ENCODE measurements at places on chromosomes 3 and 15. TPM values are rescaled to one million over a fixed set of nuclear protein-coding genes. Genes with fewer than 3 reads are reported as not detected.
A peak's percentile ranks its signal among the peaks of the same experiment; 100 is the strongest.

PATL2 gene
- total RNA-seq: 50.8 TPM

CRBN gene
- total RNA-seq: 62.9 TPM

TRAT1 gene
- total RNA-seq: 25.9 TPM

GOLGA6C gene
- 0.34 TPM for total RNA-seq

DNAH1 gene
- total RNA-seq: 31.4 TPM

THSD4 gene
- total RNA-seq: not detected

GRCh38 chr15:85749261-85750151, 45.2 kb downstream of the KLHL25 start:
- no peak overlapping the region for H3K4me3 ChIP-seq
- no peak for DNase-seq
- H3K4me1 ChIP-seq: peaks cover 18% of the 10 kb centered on the region

GRCh38 chr3:196792771-196793170, 53.1 kb downstream of the PAK2 start:
- H3K27ac ChIP-seq: no peak overlapping the region
- no peak for DNase-seq
- H3K4me3 ChIP-seq: no peak overlapping the region
- H3K36me3 ChIP-seq: peaks cover 16% of the 10 kb centered on the region
- H3K4me1 ChIP-seq: peaks cover 9% of the 10 kb centered on the region
- no peaks in the 10 kb centered on the region for H3K27me3 ChIP-seq

DNA sequence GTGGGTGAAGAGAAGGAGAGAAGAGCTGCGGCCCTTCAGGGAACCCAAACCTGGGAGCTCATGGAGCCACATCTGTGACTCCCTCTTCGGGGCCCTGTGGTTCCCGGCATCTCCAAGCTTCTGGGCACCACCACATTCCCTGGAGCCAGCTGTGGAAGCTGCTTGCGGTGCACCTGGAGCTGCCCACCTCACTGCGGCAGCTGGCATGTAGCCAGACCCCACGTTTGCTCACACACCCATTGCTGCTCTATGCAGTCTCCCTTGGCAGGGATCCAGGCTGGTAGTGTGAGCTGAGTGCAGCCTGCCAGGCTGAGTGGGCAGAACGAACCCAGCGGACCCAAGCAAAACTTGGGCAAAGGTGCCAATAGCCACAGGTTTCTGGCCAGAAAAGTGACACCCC, 16.8 kb upstream of the PLA2G4E start:
- no peaks in the 10 kb centered on the region for H3K27me3 ChIP-seq
- no peak overlapping the region for H3K27ac ChIP-seq
- no peak overlapping the region for H3K4me3 ChIP-seq
- no peaks in the 10 kb centered on the region for H3K36me3 ChIP-seq
- DNase-seq: no peak
- H3K4me1 ChIP-seq: peaks cover 19% of the 10 kb centered on the region

GRCh38 chr3:44436181-44436580, 41.3 kb downstream of the ZNF445 start:
- H3K36me3 ChIP-seq: peaks cover 5% of the 10 kb centered on the region
- no peaks in the 10 kb centered on the region for H3K27me3 ChIP-seq
- no peak overlapping the region for H3K27ac ChIP-seq

GRCh38 chr3:186751480-186751879, 31.9 kb upstream of the EIF4A2 start:
- H3K27me3 ChIP-seq: peaks cover 4% of the 10 kb centered on the region
- H3K36me3 ChIP-seq: no peaks in the 10 kb centered on the region
- DNase-seq: no peak
- H3K4me3 ChIP-seq: no peak overlapping the region
- peaks cover 17% of the 10 kb centered on the region for H3K4me1 ChIP-seq
- no peak overlapping the region for H3K27ac ChIP-seq

DNA sequence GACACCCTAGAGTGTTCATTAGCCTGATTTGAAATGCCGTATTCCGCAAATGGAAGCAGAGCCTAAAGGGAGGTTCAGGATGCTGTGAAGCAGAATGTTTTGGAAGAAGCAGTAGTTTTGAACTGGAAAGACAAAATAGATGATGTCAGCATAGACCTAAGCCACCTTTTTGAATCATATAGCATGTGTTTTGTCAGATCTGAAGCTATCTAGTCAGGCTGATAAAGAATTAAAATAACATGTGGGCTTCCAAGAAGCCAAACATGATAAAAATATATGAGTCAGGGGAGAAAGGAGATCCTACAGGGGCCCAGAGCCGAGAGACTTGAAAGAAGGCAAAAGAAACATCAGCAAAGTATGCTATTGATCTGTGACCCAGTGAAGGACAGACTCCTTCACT, 47.2 kb upstream of the RASA2 start:
- H3K4me1 ChIP-seq: peaks cover 38% of the 10 kb centered on the region
- no peak for DNase-seq
- H3K4me3 ChIP-seq: peak overlapping the region; percentile 6
- H3K27ac ChIP-seq: peak overlapping the region; percentile 95

- H3K4me1 ChIP-seq: peaks cover 18% of the 10 kb centered on the region
- no peak overlapping the region for H3K4me3 ChIP-seq
- peaks cover 2% of the 10 kb centered on the region for H3K36me3 ChIP-seq
- no peak for DNase-seq
Measured at GRCh38 chr3:196706731-196707130, 5.3 kb downstream of the CEP19 start.

GRCh38 chr3:158783051-158783450, 18.8 kb upstream of the MFSD1 start:
- H3K27me3 ChIP-seq: no peaks in the 10 kb centered on the region
- peaks cover 1% of the 10 kb centered on the region for H3K36me3 ChIP-seq
- no peaks in the 10 kb centered on the region for H3K4me1 ChIP-seq
- no peak for DNase-seq
- no peak overlapping the region for H3K4me3 ChIP-seq
- no peak overlapping the region for H3K27ac ChIP-seq

- no peaks in the 10 kb centered on the region for H3K36me3 ChIP-seq
- no peak overlapping the region for H3K27ac ChIP-seq
- no peak for DNase-seq
- H3K27me3 ChIP-seq: no peaks in the 10 kb centered on the region
- no peak overlapping the region for H3K4me3 ChIP-seq
- H3K4me1 ChIP-seq: peaks cover 27% of the 10 kb centered on the region
Measured at GRCh38 chr3:143063018-143063417, 56.6 kb upstream of the CHST2 start.

- no peak for DNase-seq
- H3K36me3 ChIP-seq: no peaks in the 10 kb centered on the region
- peaks cover 10% of the 10 kb centered on the region for H3K27me3 ChIP-seq
Measured at GRCh38 chr3:59133311-59133710, 83.5 kb upstream of the CFAP20DC start.

- H3K27me3 ChIP-seq: no peaks in the 10 kb centered on the region
- H3K36me3 ChIP-seq: no peaks in the 10 kb centered on the region
- no peaks in the 10 kb centered on the region for H3K4me1 ChIP-seq
- DNase-seq: no peak
- no peak overlapping the region for H3K27ac ChIP-seq
Measured at GRCh38 chr3:162269636-162270458, 773.2 kb downstream of the OTOL1 start.

- H3K27ac ChIP-seq: no peak overlapping the region
- H3K36me3 ChIP-seq: no peaks in the 10 kb centered on the region
- H3K4me3 ChIP-seq: no peak overlapping the region
- DNase-seq: no peak
- no peaks in the 10 kb centered on the region for H3K27me3 ChIP-seq
- H3K4me1 ChIP-seq: peaks cover 18% of the 10 kb centered on the region
Measured at GRCh38 chr15:91919014-91919534, 65.6 kb downstream of the SLCO3A1 start.

DNA sequence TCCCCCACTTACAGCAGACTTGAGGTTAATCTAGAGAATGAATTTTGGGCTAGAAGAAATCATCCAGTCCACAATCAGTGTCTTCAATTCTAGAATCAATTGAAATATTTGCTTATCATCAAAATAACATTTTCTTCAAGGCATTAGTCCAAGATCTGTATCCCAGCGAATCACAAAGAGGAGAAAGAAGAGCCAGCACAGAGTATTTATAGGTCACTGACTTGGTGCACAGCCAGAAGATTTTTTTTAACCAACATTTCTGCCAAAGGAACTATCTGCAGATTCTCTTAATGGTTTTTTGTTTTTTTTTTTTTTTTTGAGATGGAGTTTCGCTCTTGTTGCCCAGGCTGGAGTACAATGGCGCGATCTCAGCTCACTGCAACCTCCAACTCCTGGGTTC, 178.2 kb downstream of the TNIK start:
- H3K27ac ChIP-seq: peak overlapping the region; percentile 58
- H3K4me3 ChIP-seq: no peak overlapping the region
- H3K27me3 ChIP-seq: no peaks in the 10 kb centered on the region
- no peak for DNase-seq
